CD4-positive, CD25-positive, alpha-beta regulatory T cell (primary cell): ENCODE measurements at places on chromosomes 7 and 10. TPM values are rescaled to one million over a fixed set of nuclear protein-coding genes. Genes with fewer than 3 reads are reported as not detected.

Gene ITGB8
- 2.1 TPM for total RNA-seq

Gene ANKRD1
- not detected for total RNA-seq

Gene TRPV6
- not detected for total RNA-seq

Gene SLC26A3
- total RNA-seq: not detected

Gene PRLHR
- total RNA-seq: not detected

Gene GPC2
- 7.0 TPM for total RNA-seq

Gene MDFIC
- 65.1 TPM for total RNA-seq

Gene SPAM1
- total RNA-seq: not detected

Gene ABHD11
- total RNA-seq: 19.3 TPM

Gene GRID2IP
- 0.15 TPM for total RNA-seq

GRCh38 chr10:96613576-96613975 lies 26.8 kb upstream of the TM9SF3 start:
- no peaks in the 10 kb centered on the region for H3K27me3 ChIP-seq
- no peaks in the 10 kb centered on the region for H3K36me3 ChIP-seq
- H3K4me3 ChIP-seq: no peak overlapping the region
- DNase-seq: no peak
- no peak overlapping the region for H3K27ac ChIP-seq

DNA sequence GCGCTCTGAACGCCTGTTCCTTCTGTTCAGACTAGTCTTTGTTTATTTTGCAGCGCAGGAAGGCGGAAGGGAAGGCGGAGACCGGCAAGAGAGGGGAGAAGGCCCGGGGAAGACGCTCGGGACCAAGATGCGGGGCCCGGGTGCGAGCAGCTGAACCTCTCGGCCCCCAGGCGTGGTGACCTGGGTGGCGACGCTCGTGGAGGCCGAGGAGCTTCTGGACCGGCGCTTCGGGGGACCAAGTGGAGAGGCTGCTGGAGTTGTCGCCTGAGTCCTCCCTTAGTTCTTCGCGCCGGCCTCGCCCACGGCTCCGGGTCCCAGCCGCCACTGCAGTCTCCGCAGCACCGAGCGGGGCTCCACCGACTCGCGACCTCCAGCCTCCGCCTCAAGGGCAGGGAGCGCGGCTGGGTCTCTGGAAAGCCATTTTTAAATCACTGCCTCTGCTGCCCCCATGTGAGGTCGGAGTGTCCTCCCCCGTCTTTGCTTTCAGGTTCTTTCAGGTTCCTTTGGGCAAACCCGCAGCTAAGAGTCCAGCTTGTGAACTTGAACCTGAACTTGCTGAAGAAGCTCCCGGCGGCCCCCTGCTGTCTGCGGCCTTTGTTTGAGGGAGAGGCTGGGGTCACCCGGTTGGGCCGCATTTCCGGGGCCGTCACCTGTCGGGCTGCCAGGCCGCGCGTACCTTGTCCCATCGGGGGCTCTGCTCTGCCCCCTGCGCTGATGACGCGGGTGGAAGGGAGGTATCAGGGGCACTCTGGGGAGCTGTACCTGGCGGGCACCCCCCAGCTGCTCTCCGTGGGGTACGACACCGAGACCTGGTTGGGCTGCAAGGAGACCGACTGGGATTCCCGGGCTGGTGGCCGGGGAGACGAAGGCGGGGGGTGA lies 136.0 kb downstream of the KIF20B start:
- H3K27me3 ChIP-seq: peaks cover 21% of the 10 kb centered on the region
- no peak overlapping the region for H3K27ac ChIP-seq
- DNase-seq: peak; percentile 9
- H3K4me3 ChIP-seq: peak overlapping the region; percentile 57
- H3K4me1 ChIP-seq: peaks cover 14% of the 10 kb centered on the region

DNA sequence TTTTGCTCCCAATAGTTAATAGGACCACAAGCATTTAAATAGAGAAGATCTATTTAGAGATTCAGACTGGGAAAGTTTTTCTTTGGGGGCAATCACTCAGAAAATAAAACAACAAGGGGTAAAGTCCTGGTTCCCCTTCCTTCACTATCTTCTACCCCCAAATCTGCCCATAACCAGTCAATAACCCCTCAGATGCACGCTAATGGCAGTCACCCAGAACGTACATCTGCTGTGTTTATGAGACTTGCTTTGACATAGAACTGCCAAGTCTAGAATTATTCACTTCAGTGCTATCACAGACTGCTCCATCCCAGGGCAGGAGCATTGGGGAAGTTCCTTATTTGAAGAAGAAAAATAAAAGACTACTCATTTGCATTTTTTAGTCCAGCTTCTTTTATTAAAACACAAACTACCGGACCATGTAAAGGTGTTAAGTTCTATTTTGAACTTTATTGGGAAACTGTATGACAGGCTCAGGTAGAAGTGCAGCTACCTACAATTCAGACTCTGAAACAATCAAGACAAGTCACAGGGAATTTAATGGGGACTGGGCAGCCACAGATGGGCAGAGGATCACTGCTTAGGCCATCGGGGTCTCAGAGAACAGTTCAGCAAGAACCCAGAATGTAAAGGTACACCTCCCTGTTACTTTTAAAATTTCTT lies 38.4 kb downstream of the ANK3 start:
- no peaks in the 10 kb centered on the region for H3K27me3 ChIP-seq
- H3K27ac ChIP-seq: no peak overlapping the region
- no peak overlapping the region for H3K4me3 ChIP-seq
- no peak for DNase-seq

DNA sequence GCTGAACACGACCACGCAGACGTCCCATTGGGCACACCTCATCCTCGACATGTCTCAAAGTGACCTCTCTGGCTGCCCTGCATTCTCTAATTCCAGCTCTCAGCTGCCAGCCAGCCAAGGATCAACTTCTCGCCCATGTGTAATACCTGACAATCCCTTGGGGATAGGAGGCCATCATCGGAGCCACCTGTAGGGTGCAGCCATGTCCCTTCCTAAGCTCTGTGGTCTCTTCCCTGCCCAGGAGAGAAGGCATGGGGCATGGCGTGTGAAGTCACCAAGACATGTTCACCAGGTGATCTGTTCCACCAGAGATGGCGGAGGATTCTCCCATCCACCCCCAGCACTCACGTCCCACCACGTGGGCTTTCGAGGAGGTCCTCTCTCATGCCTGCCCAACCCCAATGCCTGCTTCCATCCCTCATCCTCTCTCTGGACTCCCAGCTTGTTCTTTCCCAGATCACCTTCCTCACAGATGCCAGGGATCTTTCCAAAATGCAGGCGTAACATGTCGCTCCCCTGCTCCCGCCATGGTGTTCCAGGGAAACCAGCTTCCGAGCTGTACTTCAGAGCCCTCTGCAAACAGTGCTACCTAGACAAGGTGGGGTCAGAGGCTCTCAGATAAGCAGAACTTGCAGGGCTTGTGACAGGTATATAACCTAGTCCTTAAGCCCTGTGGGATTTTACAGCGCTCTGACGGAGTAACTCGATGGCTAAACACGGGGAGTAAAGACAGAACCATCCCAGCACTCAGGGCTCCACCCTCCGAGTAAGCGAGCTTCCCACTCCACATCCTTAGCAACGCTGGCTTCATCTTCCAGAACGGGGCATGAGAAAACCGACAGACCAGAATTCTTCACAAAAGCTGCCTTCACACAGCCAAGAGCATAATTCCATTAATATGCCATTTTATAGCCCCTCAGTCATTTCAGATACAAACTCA lies 41.1 kb downstream of the BRI3 start:
- DNase-seq: no peak
- no peak overlapping the region for H3K4me3 ChIP-seq
- no peak overlapping the region for H3K27ac ChIP-seq
- H3K36me3 ChIP-seq: no peaks in the 10 kb centered on the region

DNA sequence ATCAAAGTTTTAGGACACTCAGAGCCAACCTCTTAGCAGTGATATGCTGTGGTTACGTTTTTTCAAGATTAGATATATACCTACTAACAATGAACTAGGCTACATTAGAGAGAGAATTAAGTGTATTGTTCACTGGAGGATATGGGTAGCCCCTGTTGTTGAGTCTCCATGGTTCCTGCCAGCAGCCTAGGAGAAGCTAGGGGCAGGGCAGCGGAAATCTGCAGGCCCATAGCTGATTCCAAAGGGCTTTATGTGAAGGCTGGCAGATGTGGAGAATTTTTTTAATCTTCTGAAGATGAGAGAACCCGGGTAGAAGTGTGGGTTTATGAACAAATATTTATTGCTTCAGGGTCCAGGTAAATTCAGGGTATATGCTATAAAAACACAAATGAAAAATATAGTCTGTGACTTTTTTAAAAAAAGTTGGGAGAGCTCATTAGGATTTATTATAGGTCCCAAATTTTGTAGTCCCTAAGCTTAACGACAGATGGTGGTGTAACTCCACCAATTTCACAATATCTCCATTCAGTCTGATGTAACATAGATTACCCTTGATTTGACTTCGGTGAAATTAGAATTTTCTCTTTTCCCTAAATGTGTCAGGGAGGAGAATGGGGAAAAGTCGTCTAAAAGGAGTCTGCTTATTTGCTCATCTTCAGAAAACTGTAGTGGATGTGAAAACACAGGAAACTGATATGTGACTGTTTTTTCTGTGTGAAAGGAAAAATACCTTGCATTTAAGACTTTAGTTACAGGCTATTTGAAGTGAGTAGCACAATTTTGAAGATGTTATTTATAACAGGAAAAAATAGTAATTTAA lies 163.0 kb upstream of the PPP1R3A start:
- H3K36me3 ChIP-seq: no peaks in the 10 kb centered on the region
- H3K27ac ChIP-seq: no peak overlapping the region
- H3K4me1 ChIP-seq: peaks cover 18% of the 10 kb centered on the region
- H3K27me3 ChIP-seq: peaks cover 25% of the 10 kb centered on the region
- no peak overlapping the region for H3K4me3 ChIP-seq

- H3K27ac ChIP-seq: no peak overlapping the region
- no peaks in the 10 kb centered on the region for H3K36me3 ChIP-seq
- no peaks in the 10 kb centered on the region for H3K27me3 ChIP-seq
- H3K4me3 ChIP-seq: no peak overlapping the region
Measured at GRCh38 chr10:132981746-132982145, 39.4 kb upstream of the CFAP46 start.

GRCh38 chr10:113880236-113880635 lies 25.8 kb downstream of the NHLRC2 start:
- peaks cover 3% of the 10 kb centered on the region for H3K4me1 ChIP-seq
- H3K27ac ChIP-seq: no peak overlapping the region
- no peaks in the 10 kb centered on the region for H3K27me3 ChIP-seq
- no peak overlapping the region for H3K4me3 ChIP-seq
- no peak for DNase-seq

DNA sequence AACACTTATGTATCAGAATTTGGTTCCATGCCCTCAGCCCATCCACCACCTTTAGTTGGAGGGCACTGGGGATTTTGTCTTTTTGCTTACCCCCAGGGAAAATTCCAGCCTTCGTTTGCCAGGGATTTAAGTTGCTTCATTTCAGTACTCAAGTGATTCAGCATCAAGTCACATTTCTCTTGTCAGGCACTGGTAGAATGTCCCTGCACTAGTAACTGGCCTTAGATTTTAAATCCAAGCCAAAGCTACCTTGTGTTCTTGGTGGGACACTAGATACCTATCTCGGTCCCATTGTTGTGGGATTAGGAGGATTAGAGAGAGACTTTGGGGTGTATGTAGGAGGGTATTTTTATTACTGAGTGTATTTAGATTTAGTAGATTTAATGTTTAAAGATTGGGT lies 613.1 kb downstream of the SUGCT start:
- H3K36me3 ChIP-seq: no peaks in the 10 kb centered on the region
- H3K27me3 ChIP-seq: no peaks in the 10 kb centered on the region
- H3K27ac ChIP-seq: no peak overlapping the region
- H3K4me3 ChIP-seq: no peak overlapping the region
- H3K4me1 ChIP-seq: no peaks in the 10 kb centered on the region

GRCh38 chr10:69180525-69181204 lies 631 bp downstream of the SUPV3L1 start:
- no peaks in the 10 kb centered on the region for H3K27me3 ChIP-seq
- peaks cover 26% of the 10 kb centered on the region for H3K4me1 ChIP-seq
- H3K4me3 ChIP-seq: peak overlapping the region; percentile 97

GRCh38 chr10:93871671-93872204 lies 22.0 kb upstream of the SLC35G1 start:
- H3K4me1 ChIP-seq: no peaks in the 10 kb centered on the region
- no peak overlapping the region for H3K4me3 ChIP-seq
- no peak overlapping the region for H3K27ac ChIP-seq
- peaks cover 19% of the 10 kb centered on the region for H3K27me3 ChIP-seq
- no peaks in the 10 kb centered on the region for H3K36me3 ChIP-seq
- no peak for DNase-seq

DNA sequence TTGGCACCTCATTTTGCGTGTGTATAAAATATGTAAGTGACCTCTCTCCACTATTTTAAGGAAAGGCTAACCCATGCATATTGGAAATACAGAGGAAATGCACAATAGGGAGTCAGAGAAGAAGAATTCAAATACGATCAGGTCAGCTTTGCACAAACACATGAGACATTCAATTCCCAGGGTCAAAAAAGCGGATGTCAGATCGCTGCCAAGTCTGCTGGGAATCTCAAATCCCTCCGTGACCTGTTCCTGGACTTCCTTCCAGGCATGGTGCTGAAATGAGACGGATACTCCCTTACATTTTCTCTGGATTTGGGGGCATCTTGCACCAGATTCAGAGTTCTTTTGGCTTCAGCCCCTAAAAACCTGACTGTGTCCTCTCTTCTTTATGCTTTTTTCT lies 91.9 kb upstream of the PRKCQ start:
- H3K4me1 ChIP-seq: peaks cover 3% of the 10 kb centered on the region
- H3K27me3 ChIP-seq: peaks cover 7% of the 10 kb centered on the region
- no peaks in the 10 kb centered on the region for H3K36me3 ChIP-seq
- H3K27ac ChIP-seq: no peak overlapping the region
- DNase-seq: no peak
